ENCODE measurements at places on chromosomes 12 and 14.
A peak's percentile ranks its signal among the peaks of the same experiment; 100 is the strongest.

DNA sequence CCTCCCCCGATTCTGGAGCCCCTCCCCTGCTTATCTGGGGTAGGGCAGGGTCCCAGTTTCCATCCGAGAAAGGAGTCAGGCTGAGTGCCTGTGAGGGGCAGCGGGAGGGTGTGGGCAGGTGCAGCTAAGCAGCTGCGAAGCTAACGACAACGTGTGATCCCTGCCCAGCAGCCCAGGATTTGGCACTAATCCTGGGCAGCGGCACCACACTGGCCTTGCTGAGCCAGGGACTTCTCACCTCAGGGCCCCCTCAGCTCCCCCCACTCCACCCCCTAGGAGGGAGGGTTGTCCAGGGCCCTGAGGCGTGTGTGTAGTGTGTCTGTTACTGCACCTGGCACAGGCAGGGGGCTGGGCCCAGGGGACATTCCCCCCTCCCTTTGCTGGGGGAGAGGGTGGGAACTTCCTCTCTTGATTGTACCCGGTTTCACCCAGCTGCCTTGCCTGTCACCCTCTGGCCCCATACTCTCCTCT, 1.8 kb downstream of the SMIM41 start:
- DNase-seq: no peak

DNA sequence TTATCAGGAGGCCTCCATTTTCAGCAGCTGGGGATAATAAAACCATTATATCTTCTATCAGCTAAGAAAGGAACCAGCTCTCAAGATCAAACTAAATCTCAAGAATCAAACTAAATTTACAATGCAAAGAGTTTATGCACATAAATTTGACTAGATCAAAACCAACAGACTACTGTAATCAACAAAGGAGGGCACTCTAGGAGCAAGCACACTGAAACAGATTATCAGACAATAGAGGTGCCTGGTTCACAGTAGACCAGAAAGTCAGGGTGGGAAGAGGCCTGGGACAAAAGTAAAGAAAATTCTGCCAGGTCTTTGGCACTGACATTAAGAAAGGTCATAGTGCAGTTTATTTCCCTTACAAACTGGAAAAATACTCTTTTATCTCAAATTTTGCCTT, 61.0 kb downstream of the HECTD4 start:
- DNase-seq: peak; percentile 28

- DNase-seq: no peak
Measured at GRCh38 chr14:100533656-100534485, 53.3 kb downstream of the BEGAIN start.

GRCh38 chr12:104143918-104144317, 5.9 kb upstream of the NFYB start:
- DNase-seq: no peak

DNA sequence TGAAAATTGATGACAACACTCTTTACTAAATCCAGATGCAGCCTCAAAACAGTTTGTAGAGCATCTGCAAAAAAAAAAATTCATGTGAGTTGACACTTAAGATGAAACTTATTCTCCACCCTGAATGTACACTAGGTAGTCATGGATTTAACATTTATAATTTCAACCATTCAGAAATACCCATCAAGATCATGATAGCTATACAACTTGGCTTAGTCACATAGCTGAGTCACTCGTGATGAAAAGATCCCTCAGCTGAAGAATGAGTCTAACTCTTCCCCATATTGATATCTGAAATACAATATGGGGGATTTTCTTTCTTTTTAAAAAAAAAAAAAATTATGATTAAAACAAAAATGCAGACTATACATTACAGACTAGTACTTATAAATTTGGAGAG, 104.8 kb upstream of the PLEKHG7 start:
- no peak for DNase-seq

- DNase-seq: no peak
Measured at GRCh38 chr12:93518725-93519124, 51.4 kb downstream of the MRPL42 start.

- no peak for DNase-seq
Measured at GRCh38 chr12:31011336-31011735, 62.3 kb upstream of the DDX11 start.

DNA sequence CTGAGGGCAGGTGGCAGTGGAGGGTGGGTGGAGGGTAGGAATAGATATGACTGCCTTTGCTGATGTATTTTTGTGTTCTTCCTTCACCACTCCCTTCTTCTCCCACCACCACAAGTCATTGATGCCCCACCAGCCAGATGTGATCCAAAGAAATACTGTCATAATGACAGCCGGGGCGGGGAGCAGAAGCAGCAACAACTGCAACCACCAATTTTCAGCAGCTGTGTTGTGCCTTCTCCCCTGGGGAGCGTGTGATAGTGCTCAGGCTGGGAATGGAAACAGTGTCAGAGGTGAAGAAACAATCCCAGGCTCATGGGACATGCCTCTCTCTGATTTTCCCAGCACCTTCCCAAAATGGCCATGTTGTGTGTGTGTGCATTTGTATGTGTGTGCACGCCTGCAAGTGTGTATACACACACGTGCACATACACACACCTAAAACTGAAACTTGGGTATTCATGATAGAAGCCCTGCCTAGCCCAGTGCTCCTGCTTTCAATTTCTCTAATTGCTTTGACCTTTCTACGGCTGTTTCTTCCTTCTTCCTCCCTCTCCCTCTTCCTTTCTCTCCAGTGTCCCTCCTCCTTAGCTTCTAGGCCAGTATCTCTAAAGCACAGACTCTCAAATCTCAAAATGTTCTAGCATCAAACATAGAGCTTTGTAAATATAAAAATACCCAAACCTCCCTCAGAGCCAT, 299.2 kb upstream of the FKBP4 start:
- no peak for DNase-seq

- DNase-seq: no peak
Measured at GRCh38 chr12:50913224-50913623, 39.1 kb upstream of the HIGD1C start.

DNA sequence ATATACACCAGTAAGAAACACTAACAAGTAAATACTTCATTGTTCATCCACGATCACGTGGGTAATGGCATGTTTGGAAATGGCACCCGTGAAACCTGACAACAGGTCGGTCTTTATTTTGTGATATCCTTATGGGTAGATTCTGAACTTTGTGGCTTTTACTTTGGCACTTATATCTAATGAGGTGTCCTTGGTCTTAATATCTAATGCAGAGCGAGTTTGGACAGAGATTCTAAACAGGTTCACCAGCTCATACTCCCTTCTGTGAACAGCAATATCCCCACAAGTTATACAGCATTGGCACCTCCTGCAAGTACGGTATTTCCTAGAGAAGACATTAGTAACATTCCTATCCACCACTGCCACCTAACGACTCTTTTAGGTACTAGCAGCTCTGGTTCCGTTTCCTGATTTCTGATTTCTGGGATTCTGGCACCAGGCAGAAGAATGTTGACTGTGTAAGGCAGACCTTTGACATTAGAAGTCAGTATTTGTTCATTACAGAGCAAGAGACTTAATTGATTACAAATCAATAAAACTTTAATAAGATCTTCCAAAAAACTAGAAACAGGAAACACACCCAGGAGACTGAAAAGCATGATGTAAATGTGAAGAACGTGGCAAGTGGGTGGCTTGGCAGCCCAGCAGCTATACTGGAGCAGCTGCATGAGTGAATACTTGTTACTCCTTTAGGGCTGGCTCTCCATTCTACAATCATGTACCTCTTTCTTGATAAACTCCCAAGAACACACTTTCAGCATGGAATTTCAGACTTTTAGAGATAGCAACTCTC, 2.5 kb downstream of the ANG start:
- DNase-seq: peak; percentile 92
